Astrocyte (in vitro differentiated cells and primary cell): ENCODE measurements at places on chromosomes 11 and 22. TPM values are rescaled to one million over a fixed set of nuclear protein-coding genes. Genes with fewer than 3 reads are reported as not detected.

DNA sequence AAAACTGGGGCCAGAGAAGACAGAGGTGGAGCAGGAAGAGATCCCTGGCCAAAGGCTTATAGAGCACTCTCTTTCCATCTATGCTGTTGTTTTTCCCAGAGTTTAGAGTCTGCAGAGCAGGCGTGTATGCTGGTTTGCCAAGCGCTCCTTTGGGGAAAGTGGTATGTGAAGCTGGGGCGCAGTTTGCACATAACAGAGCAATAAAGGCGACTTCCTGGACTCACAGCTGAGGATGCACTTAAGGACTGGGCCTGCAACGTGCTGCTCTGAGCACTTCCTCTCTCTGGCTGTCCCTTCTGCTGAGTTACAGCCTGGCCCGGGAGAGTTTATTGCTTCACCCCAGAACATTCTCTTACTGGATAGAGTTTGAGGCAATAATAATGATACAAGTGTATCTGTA, 41.7 kb downstream of the THAP12 start:
- H3K27me3 ChIP-seq = no peaks in the 10 kb centered on the region
- H3K4me3 ChIP-seq = no peak overlapping the region
- no peaks in the 10 kb centered on the region for H3K4me1 ChIP-seq

- peaks cover 2% of the 10 kb centered on the region for H3K27me3 ChIP-seq
- H3K4me3 ChIP-seq = no peak overlapping the region
- no peaks in the 10 kb centered on the region for H3K4me1 ChIP-seq
- DNase-seq = no peak
Observed at GRCh38 chr11:67638535-67639437, 777 bp downstream of the TBX10 start.

DNA sequence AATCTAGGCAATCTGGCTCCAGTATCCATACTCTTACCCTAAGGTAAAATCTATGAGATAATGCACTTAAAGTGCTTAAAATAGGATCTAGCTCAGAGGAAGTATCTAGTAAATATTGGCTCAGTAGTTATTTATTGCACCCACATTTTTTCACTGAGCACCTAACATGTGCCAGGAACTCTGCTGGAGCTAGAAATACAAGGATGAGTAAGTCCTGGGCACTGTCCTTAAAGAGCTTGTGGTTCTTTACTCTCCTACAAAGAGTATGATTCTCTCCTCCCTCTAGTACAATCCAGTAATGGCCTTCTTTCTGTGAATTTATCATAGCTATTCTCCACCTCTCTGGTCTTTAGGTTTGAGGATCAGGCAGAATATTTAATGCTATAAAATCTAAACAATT, 59.2 kb downstream of the DEUP1 start:
- H3K27ac ChIP-seq = no peak overlapping the region
- no peaks in the 10 kb centered on the region for H3K27me3 ChIP-seq
- no peak overlapping the region for H3K4me3 ChIP-seq
- H3K4me1 ChIP-seq = no peaks in the 10 kb centered on the region

GRCh38 chr11:113274713-113275582, 39.4 kb upstream of the TTC12 start:
- H3K27ac ChIP-seq = no peak overlapping the region
- H3K36me3 ChIP-seq = no peaks in the 10 kb centered on the region
- no peaks in the 10 kb centered on the region for H3K4me1 ChIP-seq
- no peak overlapping the region for H3K4me3 ChIP-seq

Gene ESRRA
- 25.0 and 26.3 TPM in 2 replicates for total RNA-seq

- no peak overlapping the region for H3K27ac ChIP-seq
- no peaks in the 10 kb centered on the region for H3K27me3 ChIP-seq
- H3K4me3 ChIP-seq = no peak overlapping the region
- H3K4me1 ChIP-seq = no peaks in the 10 kb centered on the region
Observed at GRCh38 chr11:83613767-83614121, 327.6 kb upstream of the CCDC90B start.

Gene SLC3A2
- total RNA-seq = 588 and 592 TPM in 2 replicates

DNA sequence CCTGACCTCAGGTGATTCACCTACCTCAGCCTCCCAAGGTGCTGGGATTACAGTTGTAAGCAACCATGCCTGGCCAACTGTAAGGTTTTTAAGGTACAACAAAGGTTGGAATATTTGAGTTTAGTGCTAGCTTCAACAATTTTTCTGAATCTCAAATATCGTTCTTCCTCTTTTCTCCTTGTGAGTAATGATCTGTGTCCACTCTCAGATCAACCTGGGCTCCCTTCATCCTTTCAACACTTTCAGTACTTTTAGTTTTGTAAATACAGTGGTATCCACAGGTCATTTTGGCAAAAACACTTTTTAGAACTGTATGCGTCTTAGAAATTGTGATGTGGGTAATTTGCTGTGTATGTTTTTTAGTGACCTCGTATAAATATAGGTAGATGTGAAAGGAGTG, 7.9 kb downstream of the PACS1 start:
- H3K4me1 ChIP-seq = peaks cover 21% of the 10 kb centered on the region
- no peaks in the 10 kb centered on the region for H3K27me3 ChIP-seq
- no peak for DNase-seq
- H3K36me3 ChIP-seq = peaks cover 15% of the 10 kb centered on the region

Gene OR51E2
- 0.27 and 0.38 TPM in 2 replicates for total RNA-seq

DNA sequence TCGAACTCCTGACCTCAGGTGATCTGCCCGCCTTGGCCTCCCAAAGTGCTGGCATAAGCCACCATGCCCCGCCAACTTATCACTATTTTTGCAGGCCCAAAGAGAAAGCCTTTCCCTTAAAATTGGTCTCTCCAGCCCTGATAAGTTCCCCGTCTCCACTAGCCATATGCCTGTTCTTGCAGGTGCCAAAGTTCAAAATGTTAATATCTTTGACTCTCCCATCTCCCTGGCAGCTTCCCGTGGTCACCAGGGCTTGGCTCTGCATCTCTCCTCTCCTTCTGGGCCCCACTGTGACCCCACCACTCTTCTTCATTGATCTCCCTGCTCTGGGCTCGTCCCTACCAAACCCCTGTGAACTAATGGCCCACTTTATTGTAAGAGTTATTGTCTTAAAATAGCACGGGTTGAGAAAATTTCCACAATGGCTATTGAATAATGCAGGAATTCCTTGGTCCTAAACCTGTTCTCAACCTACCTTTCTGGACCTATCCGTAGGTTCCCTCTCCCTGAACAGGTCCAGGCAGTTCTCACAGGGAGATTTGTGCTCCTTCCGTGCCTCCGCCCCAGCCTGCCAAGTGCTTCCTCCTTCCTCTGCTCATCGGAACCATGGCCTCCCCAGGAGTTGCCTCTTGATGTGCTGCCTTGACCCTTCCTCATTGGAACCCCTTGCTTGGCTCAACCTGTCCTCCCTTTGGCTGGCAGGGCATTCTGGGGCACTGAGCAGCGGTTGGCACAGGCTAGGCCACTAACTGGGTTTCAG, 147.5 kb downstream of the DSCAML1 start:
- DNase-seq = no peak
- H3K4me1 ChIP-seq = no peaks in the 10 kb centered on the region
- H3K36me3 ChIP-seq = no peaks in the 10 kb centered on the region
- peaks cover 2% of the 10 kb centered on the region for H3K27me3 ChIP-seq

DNA sequence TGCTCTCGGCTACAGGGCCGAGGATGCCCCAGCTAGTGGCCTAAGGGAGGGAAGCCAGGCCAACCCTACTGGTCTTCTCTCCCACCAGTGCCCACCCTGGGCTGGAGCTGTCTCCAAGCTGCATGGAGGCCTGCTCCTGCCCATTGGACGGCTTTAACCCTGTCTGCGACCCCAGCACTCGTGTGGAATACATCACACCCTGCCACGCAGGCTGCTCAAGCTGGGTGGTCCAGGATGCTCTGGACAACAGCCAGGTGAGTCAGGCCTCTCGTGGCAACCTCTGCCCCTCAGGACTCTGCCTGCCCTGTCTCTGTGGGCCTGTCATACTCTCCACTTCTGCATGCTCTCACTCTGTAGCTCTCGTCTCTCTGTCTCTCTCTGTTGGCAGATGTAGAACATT, 44.1 kb upstream of the TPBGL start:
- H3K27me3 ChIP-seq = peaks cover 9% of the 10 kb centered on the region
- H3K4me1 ChIP-seq = no peaks in the 10 kb centered on the region
- H3K36me3 ChIP-seq = no peaks in the 10 kb centered on the region
- DNase-seq = no peak

Gene ARFIP2
- 66.3 and 71.8 TPM in 2 replicates for total RNA-seq

Gene CCDC89
- total RNA-seq = 0.26 and 0.30 TPM in 2 replicates

Gene PNPLA5
- total RNA-seq = not detected in 2 replicates

GRCh38 chr11:67405196-67405567, 1.3 kb downstream of the TBC1D10C start:
- H3K36me3 ChIP-seq = no peaks in the 10 kb centered on the region
- H3K4me1 ChIP-seq = peaks cover 14% of the 10 kb centered on the region
- H3K4me3 ChIP-seq = no peak overlapping the region
- peaks cover 4% of the 10 kb centered on the region for H3K27me3 ChIP-seq
- DNase-seq = no peak

Gene OR51B2
- total RNA-seq = not detected in 2 replicates

Gene SSTR3
- total RNA-seq = 0.07 TPM in 1 of 2 replicates, not detected in the other

GRCh38 chr11:128598506-128599150, 11.3 kb upstream of the ETS1 start:
- no peak for DNase-seq
- no peak overlapping the region for H3K27ac ChIP-seq
- no peaks in the 10 kb centered on the region for H3K36me3 ChIP-seq
- peaks cover 2% of the 10 kb centered on the region for H3K4me1 ChIP-seq

DNA sequence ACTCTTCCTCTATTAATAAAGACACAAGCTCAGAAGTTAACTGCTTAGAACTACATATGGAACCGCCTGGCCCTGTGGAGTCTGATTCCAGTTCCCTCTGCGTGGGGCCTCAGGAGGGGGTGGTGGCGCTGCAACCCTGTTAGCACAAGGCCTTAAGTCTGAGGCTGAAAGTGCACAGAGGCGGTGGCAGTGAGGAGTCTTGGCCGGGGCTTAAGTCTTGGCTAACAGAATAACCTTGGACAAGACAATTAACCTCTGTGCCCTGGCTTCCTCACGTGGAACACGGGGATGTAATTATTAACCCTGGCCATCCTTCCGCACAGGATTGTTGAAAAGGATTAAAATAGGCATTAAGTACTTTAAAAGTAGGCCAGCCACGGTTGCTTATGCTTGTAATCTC, 191.5 kb downstream of the CEP164 start:
- H3K36me3 ChIP-seq = no peaks in the 10 kb centered on the region
- no peak for DNase-seq
- no peak overlapping the region for H3K27ac ChIP-seq
- H3K27me3 ChIP-seq = no peaks in the 10 kb centered on the region
- peaks cover 5% of the 10 kb centered on the region for H3K4me1 ChIP-seq
- no peak overlapping the region for H3K4me3 ChIP-seq

DNA sequence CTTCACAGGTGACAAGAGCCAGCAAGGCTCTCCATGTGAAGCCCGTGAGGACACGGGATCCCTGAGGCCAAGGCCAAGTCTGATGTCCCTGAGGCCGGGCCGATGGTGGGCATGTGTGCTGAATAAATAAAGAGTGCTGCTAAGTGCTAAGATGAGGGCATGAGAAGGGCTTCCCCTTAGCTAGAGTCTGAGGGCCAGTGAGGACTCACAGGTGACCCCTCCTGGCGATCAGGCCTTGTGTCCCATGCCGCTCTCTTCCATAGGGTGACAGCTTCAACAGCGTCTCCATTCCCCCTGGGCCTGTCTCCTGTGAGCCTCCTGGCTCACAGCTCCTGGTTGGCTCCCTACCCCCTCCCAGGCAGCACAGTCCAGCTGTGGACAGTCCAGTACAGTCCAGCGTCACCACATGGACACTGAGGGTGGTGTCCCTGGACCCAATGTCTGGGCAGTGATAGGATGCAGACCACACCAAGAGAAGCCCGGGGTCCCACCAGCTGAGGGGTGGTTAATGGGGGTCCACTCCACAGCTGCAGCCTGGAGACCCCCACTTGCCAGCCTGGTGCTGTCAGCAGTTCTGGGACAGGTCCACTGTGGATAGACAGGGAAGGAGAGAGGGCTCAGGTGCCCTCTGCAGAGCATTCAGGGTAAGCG, 1033.2 kb downstream of the TBC1D22A start:
- H3K4me1 ChIP-seq = no peaks in the 10 kb centered on the region
- H3K36me3 ChIP-seq = no peaks in the 10 kb centered on the region
- no peak overlapping the region for H3K4me3 ChIP-seq
- no peak for DNase-seq

DNA sequence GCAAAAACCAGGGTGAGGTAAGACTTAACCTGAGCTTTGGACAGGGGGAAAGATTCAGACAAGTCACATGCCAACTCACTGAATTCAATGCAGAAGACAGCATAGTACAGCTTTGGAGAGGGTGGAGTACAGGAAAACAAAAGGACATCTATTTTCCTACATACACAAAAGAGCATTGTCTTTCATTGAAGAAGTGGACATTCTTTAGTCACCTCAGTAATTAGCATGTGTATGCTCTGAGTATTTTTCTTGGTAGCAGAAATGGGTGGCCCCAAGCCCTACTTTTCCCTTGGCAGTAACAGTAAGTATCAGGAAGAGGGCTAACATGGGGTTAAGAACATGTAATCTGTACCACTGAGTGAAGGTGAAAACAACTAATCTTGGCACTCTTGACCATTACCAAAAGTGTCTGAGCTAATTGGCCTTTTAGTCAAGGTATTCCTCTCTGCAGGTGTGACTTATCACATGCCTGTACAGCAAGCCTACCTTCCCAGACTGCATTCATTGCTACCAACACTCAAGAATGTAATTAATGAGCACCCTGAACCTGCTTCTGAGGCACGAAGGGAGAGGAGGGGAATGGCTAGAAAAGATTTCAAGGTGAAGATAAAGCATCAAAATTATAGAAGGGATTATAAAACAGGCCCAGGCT, 33.9 kb downstream of the SYTL2 start:
- H3K4me3 ChIP-seq = no peak overlapping the region
- no peak overlapping the region for H3K27ac ChIP-seq
- DNase-seq = no peak
- no peaks in the 10 kb centered on the region for H3K36me3 ChIP-seq
- H3K27me3 ChIP-seq = no peaks in the 10 kb centered on the region

GRCh38 chr11:131615611-131616010, 245.2 kb downstream of the NTM start:
- no peak overlapping the region for H3K4me3 ChIP-seq
- no peaks in the 10 kb centered on the region for H3K36me3 ChIP-seq
- peak; percentile 54 for DNase-seq
- no peak overlapping the region for H3K27ac ChIP-seq
- peaks cover 7% of the 10 kb centered on the region for H3K4me1 ChIP-seq
- peaks cover 7% of the 10 kb centered on the region for H3K27me3 ChIP-seq
